ENCODE measurements at places on chromosomes 12 and 14. TPM values are rescaled to one million over a fixed set of nuclear protein-coding genes. Genes with fewer than 3 reads are reported as not detected.

Gene HOMEZ
- total RNA-seq = 9.2 TPM

Gene TRIM9
- total RNA-seq = 0.73 TPM

Gene PPP1R36
- 0.21 TPM for total RNA-seq

Gene CLEC4C
- total RNA-seq = not detected

Gene OTUB2
- 1.7 TPM for total RNA-seq

Gene SCN8A
- 1.6 TPM for total RNA-seq

Gene CBLN3
- 1.3 TPM for total RNA-seq

Gene SLC10A1
- not detected for total RNA-seq

Gene NUP37
- 70.2 TPM for total RNA-seq

Gene RNASE1
- total RNA-seq = not detected

Gene KCNA5
- total RNA-seq = not detected

Gene KRT72
- 0.40 TPM for total RNA-seq

GRCh38 chr14:103052407-103052806 lies 4.9 kb downstream of the CDC42BPB start:
- DNase-seq = no peak
- H3K4me1 ChIP-seq = peaks cover 7% of the 10 kb centered on the region
- H3K36me3 ChIP-seq = no peaks in the 10 kb centered on the region
- H3K27ac ChIP-seq = no peak overlapping the region

DNA sequence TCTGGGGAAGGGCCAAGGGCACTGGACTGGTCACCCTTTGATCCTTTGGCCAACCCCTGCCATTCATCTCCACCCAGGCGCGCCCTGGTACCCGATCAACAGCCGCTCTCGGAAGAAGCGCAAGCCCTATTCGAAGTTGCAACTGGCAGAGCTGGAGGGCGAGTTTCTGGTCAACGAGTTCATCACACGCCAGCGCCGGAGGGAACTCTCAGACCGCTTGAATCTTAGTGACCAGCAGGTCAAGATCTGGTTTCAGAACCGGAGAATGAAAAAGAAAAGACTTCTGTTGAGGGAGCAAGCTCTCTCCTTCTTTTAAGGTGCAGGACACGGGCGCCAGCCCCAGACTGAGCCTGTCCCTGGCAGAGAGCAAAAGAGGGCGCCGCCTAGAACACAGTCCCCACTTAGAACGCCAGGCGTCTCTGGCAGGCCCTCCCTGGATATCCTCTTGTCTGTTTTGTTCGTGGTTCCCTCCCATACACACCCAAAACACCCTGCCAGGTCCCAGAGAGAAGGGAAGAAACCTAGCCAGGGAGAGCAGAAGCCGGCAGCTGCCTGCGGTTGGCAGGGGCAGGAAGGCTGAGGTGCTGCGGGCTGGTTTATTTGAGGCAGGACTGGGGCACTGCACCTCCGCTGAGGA lies 1.7 kb downstream of the HOXC12 start:
- peak overlapping the region; percentile 29 for H3K4me3 ChIP-seq
- peaks cover 91% of the 10 kb centered on the region for H3K27me3 ChIP-seq
- peak overlapping the region; percentile 55 for H3K27ac ChIP-seq
- peaks cover 14% of the 10 kb centered on the region for H3K4me1 ChIP-seq
- no peak for DNase-seq
- H3K36me3 ChIP-seq = peaks cover 9% of the 10 kb centered on the region

DNA sequence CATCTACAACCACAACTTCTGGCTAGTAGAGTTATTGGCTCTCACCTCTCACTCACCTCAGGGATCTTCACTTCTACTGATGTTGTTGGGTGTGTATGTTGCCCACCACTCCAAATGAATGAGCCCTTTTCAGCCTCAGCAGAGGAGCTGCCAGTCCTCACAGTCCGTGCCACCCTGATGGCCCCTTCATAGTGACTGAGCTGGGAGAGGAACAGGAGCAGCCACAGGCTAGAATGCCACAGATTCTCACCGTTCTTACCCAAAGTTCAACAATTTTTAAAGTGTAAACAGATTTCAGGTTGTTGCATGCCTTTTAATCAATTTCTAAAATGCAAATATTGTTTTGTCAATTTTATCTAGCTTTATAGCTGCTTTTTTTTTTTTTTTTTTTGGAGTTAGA lies 74.5 kb upstream of the DNM1L start:
- no peak overlapping the region for H3K27ac ChIP-seq
- no peak for DNase-seq
- no peak overlapping the region for H3K4me3 ChIP-seq
- peaks cover 2% of the 10 kb centered on the region for H3K36me3 ChIP-seq
- H3K4me1 ChIP-seq = peaks cover 10% of the 10 kb centered on the region
- no peaks in the 10 kb centered on the region for H3K27me3 ChIP-seq

- no peak overlapping the region for H3K4me3 ChIP-seq
- H3K27me3 ChIP-seq = no peaks in the 10 kb centered on the region
- H3K27ac ChIP-seq = no peak overlapping the region
- peaks cover 14% of the 10 kb centered on the region for H3K36me3 ChIP-seq
Measured at GRCh38 chr12:6780573-6780972, 8.3 kb downstream of the LAG3 start.

- peak overlapping the region; percentile 52 for H3K27ac ChIP-seq
- no peak for DNase-seq
- H3K27me3 ChIP-seq = peaks cover 3% of the 10 kb centered on the region
- peaks cover 39% of the 10 kb centered on the region for H3K4me1 ChIP-seq
Measured at GRCh38 chr14:103627073-103628025, 1.7 kb upstream of the KLC1 start.

GRCh38 chr12:32312049-32312670 lies 87.2 kb upstream of the FGD4 start:
- no peak for DNase-seq
- H3K4me1 ChIP-seq = peaks cover 6% of the 10 kb centered on the region
- no peak overlapping the region for H3K4me3 ChIP-seq

GRCh38 chr14:35333797-35334743 lies 41.9 kb downstream of the PSMA6 start:
- DNase-seq = peak; percentile 43
- H3K4me1 ChIP-seq = peaks cover 36% of the 10 kb centered on the region
- no peaks in the 10 kb centered on the region for H3K36me3 ChIP-seq
- peak overlapping the region; percentile 89 for H3K27ac ChIP-seq

DNA sequence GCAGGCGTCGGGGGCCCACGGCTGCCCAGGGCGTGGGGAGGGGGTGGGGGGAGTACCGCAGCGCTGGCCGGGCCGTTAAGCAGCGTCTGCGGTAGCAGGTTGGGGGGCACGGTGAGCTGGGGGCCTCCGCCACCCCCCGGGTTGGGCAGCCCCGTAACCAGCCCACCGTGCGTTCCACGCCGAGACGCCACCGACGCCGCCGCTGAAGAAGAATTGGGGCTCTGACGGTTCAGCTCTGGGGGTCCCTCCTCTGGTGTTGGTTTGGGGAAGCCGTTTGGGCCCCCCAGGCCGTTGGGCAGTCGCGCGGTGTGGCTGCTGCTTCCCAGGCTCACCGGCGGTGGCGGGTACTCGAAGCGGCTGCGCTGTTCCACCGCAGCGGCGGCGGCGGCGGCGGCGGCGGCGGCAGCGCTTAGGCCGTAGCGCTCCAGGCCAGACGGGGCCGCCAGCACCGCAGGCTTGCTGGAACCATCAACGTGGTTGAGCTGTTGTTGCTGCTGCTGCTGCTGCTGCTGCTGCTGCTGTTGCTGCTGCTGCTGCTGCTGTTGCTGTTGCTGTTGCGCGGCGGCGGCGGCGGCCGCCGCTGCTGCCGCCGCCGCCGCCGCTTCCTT lies 1.5 kb downstream of the IRF2BPL start:
- H3K4me1 ChIP-seq = peaks cover 65% of the 10 kb centered on the region
- H3K27ac ChIP-seq = no peak overlapping the region
- peaks cover 51% of the 10 kb centered on the region for H3K36me3 ChIP-seq
- H3K27me3 ChIP-seq = no peaks in the 10 kb centered on the region
- DNase-seq = peak; percentile 54
- peak overlapping the region; percentile 94 for H3K4me3 ChIP-seq

GRCh38 chr12:108182096-108182495 lies 53.0 kb downstream of the WSCD2 start:
- H3K27ac ChIP-seq = no peak overlapping the region
- H3K4me3 ChIP-seq = no peak overlapping the region
- no peak for DNase-seq

DNA sequence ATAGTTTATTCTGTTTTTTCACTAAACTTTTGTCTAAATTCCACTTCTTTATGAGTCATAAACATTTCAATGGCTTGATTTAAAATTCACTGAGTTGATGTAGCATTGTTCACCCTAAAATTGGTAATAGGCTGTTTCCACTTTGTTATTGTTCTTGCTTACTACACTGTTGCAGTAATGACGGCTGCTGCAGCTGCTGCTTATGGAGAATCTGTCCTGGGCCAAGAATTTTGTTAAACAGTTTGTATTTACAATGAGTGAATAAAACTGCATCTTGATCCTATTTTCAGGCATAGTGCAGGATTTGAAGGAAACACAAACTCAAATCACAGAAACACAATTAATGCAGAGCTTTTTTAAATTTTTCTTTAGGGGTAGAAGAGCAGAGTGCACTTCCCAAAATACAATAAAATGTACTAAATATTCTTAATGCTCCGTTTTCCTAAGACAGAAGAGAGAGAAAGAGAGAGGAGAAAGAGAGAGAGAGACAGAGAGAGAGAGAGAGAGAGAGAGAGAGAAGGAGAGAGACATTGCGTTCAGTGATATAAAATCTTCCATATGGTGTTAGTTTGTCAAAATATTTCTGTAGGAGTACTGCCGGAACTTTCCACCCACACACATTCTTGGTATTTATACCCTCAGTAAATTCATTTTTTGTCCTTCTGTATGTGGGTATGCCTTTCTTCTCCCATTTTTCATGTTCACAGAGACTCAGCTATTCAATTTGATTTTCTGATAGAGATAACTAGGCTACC lies 266.4 kb downstream of the LRFN5 start:
- H3K36me3 ChIP-seq = no peaks in the 10 kb centered on the region
- H3K4me3 ChIP-seq = no peak overlapping the region
- no peak for DNase-seq
- no peaks in the 10 kb centered on the region for H3K27me3 ChIP-seq
- no peak overlapping the region for H3K27ac ChIP-seq

DNA sequence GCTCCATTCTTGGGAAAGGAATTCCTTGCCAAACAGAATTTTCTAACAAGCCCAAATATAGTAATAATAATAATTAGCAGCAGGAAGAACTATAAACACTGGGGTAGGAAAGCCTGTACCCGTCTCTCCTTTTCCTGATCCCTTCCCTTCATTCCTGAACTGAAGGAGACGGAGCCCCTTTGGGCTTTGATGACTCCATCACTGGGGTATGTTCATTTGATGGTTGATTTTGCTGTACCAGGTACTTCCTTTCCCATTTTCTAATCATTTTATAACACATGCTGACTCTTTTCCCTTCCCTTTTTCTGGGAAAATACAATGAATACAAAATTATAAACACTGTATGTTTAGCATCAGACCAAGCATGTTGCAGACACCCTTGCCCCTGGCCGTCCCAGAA lies 3.6 kb upstream of the RCOR1 start:
- no peak for DNase-seq
- peaks cover 2% of the 10 kb centered on the region for H3K36me3 ChIP-seq
- H3K4me1 ChIP-seq = peaks cover 10% of the 10 kb centered on the region
- H3K4me3 ChIP-seq = no peak overlapping the region

- no peaks in the 10 kb centered on the region for H3K36me3 ChIP-seq
- H3K27ac ChIP-seq = no peak overlapping the region
- peaks cover 4% of the 10 kb centered on the region for H3K4me1 ChIP-seq
- DNase-seq = no peak
Measured at GRCh38 chr12:116333402-116333801, 55.9 kb upstream of the MED13L start.

DNA sequence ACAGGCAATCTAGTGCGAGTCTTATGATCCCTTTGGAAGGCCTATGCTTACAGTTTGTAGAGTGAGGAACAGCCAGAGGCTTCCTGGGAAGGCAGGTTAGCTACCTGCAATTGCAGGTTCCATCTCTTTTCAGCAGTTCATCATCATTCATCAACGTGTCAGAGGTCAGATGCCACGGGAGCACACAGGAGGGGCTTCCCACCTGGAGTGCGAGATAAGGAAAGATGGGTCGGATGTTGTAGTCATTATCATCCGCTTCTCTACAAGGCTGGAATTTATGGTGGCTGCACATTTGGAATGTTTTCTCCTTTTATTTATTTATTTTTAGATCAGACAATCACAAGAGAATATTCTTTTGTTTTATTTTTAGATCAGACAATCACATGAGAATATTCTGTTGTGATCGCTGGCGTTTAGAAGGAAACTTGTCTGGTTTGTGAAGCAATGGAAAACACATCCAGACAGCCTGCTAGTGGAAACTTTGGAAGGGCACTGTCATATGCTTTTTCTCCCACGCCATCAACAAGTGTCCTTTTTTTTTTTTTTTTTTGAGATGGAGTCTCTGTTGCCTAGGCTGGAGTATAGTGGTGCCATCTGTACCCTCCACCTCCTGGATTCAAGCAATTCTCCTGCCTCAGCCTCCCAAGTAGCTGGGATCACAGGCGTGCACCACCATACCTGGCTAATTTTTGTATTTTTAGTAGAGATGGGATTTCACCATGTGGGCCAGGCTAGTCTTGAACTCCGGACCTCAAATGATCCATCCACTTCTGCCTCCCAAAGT lies 1.9 kb upstream of the BICD1 start:
- no peaks in the 10 kb centered on the region for H3K36me3 ChIP-seq
- no peak overlapping the region for H3K4me3 ChIP-seq
- H3K4me1 ChIP-seq = peaks cover 25% of the 10 kb centered on the region

- no peaks in the 10 kb centered on the region for H3K36me3 ChIP-seq
- DNase-seq = no peak
- peaks cover 4% of the 10 kb centered on the region for H3K27me3 ChIP-seq
- H3K4me1 ChIP-seq = peaks cover 6% of the 10 kb centered on the region
- no peak overlapping the region for H3K4me3 ChIP-seq
Measured at GRCh38 chr12:52925717-52926595, 21.1 kb upstream of the KRT8 start.

- no peak overlapping the region for H3K27ac ChIP-seq
- peaks cover 25% of the 10 kb centered on the region for H3K36me3 ChIP-seq
- H3K4me3 ChIP-seq = no peak overlapping the region
- peaks cover 4% of the 10 kb centered on the region for H3K4me1 ChIP-seq
Measured at GRCh38 chr12:112275207-112275606, 107.0 kb downstream of the HECTD4 start.

GRCh38 chr12:95506707-95507523 lies 33.0 kb downstream of the METAP2 start:
- H3K36me3 ChIP-seq = peaks cover 67% of the 10 kb centered on the region
- peaks cover 2% of the 10 kb centered on the region for H3K4me1 ChIP-seq
- DNase-seq = no peak
- H3K27me3 ChIP-seq = no peaks in the 10 kb centered on the region
- no peak overlapping the region for H3K27ac ChIP-seq

DNA sequence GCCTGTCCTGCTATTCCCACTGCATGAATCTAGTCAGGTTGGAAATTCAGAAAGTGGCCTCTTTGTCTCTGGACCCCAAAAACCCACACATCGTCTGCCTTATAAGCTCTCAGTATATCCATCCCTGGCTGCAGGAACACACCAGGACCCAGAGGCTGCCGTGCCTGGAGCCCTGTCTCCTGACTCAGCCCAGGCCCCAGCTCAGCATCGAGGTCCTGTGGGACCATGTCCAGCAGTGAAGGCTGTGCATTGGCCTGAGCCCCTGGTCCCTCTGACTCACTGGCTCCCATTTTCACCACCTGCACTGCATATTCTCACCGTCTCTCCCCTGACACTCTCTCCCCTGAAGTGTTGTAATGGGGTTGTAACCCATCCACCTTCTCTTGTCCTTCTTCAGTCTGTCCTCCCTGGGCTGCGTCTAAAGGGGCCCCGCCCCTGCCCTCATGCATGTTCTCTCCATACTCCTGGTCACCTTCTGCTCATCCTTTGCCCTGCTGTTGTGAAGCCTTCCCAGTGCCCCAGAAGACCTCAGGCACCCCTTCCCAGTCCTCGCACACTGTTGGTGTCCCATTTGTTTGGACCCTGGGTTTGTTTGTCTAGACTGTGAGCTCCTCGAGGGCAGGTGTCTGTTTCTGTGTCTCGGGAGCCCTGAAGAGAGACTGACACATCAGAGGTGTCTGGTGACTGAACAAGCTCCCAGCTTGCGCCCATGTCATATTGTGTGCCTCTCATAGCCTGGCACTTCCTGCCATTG lies 43.8 kb downstream of the EVL start:
- no peak for DNase-seq
- peaks cover 79% of the 10 kb centered on the region for H3K4me1 ChIP-seq
- no peaks in the 10 kb centered on the region for H3K27me3 ChIP-seq
- H3K27ac ChIP-seq = peak overlapping the region; percentile 86

Data from activated CD8-positive, alpha-beta T cell treated with anti-CD3 and anti-CD28 coated beads, Interleukin-2, amount 10 ng/mL, durations not matched to agents 7 days and 5 days (primary cell).